ENCODE measurements at places on chromosomes 12 and 14.
A peak's percentile ranks its signal among the peaks of the same experiment; 100 is the strongest.

DNA sequence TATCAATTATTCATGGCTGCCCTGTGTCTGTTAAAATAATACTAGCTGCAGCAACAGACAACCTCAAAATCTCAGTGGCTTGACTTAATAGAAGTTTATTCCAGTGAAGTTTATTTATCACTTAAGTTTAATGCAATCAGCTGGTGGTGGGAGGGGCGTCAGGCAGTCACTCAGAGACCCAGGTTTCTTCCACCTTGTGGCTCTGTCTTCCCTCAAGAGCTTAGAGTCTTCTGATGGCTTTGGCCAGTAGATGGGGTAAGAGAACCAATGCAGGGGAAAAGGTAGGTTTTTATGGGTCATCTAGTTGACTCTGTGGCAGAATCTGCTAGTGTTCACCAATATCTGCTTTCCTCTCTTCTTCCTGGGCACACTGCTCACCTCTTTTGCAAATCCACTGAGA, 668.9 kb downstream of the AACS start:
- DNase-seq: no peak

DNA sequence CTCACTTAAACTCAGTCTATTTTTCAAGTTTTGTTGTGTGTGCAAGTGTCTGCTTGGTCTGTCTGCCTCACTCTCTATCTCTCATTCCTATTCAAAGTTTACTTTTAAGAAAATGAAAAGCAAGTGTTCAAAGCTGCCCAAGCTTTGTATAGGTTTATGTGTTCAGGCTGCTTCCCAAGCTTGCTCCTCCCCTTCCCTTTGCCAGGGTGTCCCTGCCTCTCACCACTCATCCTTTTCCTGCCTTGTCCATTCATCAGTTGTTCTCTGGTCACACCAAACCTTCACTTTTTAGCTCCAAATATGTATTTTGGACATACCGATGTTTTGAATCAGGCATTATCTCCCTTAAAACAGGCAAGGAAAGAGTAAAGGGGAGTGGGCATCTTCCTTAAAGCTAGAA, 41.3 kb downstream of the STK38L start:
- no peak for DNase-seq

DNA sequence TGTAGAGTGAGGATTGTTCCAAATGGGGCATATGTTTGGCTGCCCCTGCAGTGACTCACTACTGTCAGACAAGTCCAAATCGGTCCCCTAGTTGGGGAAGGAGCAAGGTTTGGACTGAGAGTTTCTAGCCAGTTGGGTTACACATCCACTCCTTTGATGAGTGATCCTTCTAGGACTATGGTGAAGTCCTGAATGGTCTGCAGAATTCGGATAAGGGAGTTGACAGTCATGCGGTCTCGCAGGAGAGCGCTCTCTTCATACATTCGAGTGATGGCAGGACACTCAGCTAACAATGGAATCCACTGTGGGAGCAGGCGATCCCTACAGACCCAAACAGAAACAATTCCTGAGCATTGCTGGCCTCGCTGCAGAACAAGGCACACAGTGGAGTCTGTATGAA, 61.5 kb upstream of the SINHCAF start:
- DNase-seq: no peak

DNA sequence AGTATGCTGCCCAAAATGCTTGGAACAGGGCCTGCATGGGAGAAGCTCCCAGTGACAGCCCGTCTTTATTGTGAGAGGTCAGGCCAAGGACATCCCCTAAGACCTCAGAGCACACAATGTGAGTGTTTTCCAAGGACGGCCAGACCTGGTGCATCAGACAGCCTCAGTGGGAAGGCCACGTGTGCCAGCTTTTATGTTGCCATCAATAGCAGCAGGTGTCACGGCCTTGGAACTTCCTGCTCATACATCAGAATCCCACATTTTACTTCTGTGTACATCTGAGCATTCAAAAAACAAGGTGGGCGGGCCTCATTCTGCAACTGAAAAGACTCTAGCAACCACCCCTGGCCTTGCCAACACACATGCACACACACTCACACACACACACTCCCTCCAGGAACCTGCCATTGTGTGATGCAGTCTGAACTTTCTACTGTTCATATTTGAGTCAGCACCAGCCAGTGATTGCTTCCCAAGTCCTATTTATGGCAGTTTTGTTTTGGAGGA, 753.1 kb upstream of the TBX3 start:
- no peak for DNase-seq

DNA sequence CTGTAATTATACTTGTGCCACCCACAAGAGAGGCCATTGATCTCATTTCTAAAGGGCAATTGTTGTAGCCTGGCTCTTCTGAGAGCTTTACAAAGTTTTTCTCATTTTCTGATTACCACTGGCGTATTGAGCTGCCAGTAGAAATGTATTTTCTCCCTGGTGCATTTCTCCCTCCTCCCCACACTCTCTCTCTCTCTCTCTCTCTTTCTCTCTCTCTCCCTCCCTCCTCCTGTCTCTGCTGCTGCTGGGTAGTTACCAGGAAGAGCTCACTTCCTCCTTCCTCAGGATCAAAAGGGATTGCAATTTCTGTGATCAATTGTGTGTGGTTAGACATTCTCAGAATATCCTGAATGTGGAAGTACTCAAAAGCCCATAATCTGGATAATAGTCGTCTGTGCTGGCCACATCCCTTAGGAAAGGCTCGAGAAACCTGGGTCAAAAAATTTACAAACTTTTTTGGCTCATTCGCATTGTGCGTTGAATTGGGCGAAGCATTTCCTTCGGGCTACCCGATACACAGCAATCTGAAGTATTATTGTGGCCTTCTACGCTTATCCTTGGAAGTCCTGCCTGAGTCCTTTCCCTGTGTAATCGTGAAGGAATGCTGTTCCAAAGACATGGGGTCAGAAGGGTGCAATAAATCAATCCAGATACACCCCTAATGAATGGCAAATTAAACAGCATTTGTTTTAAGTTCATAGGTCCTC, 254.8 kb downstream of the MSRB3 start:
- no peak for DNase-seq

DNA sequence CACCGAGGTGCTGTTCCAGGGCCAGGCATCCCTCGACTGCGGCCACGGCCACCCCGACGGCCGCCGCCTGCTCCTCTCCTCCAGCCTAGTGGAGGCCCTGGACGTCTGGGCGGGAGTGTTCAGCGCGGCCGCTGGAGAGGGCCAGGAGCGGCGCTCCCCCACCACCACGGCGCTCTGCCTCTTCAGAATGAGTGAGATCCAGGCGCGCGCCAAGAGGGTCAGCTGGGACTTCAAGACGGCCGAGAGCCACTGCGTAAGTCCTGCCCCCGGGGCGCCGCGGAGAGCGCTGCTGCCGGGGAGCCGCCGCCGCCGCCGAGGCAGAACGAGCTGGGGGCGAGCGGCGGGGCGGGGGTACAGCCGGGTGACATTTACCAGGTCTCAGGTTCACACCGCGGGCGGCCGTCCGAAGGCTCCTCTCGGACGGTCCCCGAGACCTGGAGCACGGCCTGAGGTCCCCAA, 1.4 kb downstream of the PLXNC1 start:
- no peak for DNase-seq

DNA sequence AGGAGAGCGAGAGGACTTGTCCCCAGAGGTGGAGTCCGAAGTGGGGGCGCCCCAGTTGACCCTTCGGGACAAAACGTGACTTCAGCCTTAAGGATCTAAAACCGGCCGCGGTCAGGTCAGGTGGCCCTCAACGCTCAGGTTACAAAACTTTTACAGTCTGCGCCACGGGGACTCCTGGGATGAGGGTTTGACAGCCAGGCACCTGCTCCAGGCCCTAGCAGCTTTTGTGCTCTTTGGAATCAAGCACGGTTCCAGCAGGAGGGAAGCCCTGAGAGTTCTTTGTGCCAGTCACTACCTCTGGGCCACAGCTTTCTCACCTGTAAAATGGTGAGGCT, 337 bp downstream of the ZC2HC1C start:
- no peak for DNase-seq

GRCh38 chr14:79253576-79253975, 957.7 kb downstream of the DIO2 start:
- no peak for DNase-seq

- no peak for DNase-seq
Measured at GRCh38 chr12:6697584-6698351, 2.8 kb downstream of the PIANP start.

GRCh38 chr14:88535149-88535548, 19.7 kb downstream of the PTPN21 start:
- DNase-seq: no peak

DNA sequence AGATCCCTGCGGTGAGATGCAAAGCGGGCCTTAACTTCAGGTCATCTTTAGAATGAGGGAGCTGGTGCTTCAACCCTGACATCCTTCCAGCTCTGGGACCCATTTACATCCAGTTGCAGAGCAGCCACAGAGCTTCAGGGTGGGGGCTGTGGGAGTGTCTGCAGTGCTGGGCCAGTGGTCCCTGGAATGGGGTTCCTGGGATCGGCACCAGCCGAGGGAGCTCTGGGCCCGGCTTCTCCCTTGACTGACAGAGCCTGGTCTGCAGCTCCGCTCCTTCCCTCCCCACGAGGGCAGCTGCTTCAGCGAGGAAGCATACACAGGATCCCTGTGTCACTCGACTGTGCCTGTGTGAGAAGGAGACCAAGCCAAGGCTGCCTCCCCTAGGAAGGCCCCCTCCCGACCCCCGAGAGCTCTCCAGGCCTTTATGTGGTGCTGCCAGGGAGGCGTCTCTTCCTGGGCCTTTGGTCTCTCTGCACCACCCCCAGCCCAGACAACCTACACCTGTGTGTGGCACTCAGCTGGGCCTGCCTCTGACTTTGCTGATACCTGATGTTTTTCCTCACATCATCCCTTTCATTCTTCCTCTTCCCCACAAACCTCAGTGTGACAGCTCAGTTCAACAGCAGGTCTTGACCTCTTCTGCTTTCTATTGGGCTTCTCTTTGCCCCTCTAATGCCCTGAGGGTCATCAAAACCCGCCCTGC, 48.1 kb upstream of the RIN3 start:
- no peak for DNase-seq

GRCh38 chr14:99234961-99235571, 36.9 kb downstream of the BCL11B start:
- peak; percentile 58 for DNase-seq

- no peak for DNase-seq
Measured at GRCh38 chr12:16154990-16155389, 122.5 kb downstream of the SLC15A5 start.

DNA sequence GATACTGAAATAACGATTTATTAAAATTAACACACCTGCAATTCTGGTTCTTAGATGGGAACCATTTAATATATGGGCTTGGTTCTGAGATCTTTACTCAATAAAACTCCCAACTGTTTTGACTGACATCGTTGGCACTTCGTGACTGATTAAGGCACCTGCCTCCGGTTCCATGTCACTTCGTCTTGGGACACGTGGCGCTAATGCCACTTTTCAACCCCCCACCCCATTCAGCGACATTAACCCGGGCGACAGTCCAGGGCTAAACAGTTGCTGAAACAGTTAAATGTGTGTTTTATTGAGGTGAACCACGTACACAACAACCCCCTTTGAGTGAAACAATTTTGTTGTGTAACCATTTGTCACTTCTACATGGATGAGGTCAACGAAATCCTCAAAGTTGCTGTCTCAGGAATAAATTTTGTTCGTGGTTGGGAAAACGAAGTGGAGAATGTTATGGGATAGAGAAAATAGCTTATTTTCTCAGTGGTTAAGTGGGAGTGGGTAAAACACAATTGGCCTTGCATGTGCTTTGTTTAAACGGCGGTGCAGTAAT, 9.9 kb upstream of the SLC38A2 start:
- DNase-seq: no peak

GRCh38 chr14:25090256-25090655, 40.3 kb upstream of the STXBP6 start:
- DNase-seq: no peak

GRCh38 chr12:132268674-132269073, 60.7 kb downstream of the GALNT9 start:
- no peak for DNase-seq

DNA sequence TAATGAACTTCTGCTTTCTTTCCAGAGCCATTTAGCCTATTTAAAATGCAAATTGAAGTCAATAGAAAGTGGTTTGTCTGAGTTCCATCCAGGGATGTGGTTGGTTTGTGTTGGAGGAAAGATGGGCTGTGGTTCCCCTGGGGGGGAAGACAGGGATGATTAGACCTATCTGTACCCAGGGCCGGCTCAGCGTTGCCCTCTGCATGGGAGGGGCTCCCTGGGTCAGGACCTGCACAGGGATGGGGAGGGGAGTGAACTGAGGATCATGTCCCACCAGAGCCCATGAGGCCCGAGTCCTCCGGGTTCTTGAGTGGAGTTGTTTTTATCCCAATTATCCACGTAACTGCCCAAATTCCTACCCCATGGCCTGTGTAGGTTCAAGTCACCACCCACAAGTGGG, 76.9 kb upstream of the SFSWAP start:
- DNase-seq: no peak

DNA sequence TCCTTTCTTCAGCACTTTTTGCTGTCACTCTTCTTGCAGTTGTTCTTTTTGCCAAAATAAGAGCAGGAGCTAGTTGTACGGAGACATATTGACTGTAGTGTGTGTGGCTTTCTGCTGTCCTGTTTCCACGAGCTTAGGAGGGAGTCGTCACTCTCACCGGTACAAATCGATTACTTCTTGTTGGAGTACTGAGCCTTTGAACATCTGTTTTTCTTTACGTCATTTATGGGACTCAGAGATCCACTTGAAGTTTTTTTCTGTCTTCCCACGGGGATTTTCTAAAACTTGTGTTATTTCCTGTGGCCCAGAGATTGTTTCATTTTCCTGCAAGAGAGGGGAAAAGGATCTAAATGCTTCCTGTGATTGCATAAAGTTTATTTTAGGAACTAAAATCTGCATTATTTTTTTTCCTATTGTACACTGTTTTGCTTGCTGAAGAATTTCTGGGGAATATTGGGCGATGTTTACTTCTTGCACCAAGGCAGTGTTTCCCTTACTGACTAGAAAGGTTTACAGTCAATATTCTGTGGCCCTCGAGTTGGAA, 199.8 kb upstream of the ARHGAP5 start:
- DNase-seq: no peak

DNA sequence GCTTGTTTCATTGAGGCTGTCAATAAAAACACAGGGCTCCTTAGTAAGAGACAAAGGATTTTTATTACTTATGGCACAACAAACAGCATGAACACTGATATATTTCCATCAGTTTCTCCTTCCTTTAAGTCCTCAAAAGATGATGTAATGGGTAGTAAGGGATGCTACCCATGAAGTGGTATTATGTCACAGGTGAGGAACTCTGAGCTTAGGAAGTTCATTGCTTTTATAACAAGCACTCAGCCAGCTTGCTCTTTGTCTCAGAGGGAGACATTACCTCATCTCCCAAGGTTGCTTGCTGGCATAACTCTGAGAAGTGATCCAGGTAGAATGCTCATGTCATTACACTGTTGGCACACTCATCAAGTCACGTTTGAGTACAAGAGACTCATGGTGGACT, 287.0 kb upstream of the OR4E1 start:
- no peak for DNase-seq

DNA sequence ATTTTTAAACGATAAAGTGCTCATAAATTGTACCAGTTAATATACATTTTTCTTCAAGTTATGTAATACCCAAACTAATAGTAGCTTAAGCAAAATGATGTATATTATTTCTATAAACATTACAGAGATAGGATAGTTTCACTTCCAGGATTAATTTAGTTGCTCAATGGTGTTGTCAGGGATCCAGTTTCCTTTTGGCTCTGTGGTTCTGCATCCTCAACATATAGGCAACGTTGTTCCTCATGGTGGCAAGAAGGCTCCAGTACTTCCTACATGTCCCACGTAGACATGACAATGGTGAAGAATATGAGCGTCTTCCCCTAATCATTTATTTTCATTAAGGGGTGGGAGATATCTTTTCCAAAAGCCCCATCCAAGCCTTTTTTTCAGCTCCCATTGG, 60.7 kb upstream of the DCD start:
- DNase-seq: no peak

GRCh38 chr14:104098272-104099095, 13.0 kb downstream of the ASPG start:
- DNase-seq: no peak

- no peak for DNase-seq
Measured at GRCh38 chr14:105083926-105084685, 18.9 kb upstream of the GPR132 start.
